ENCODE measurements at places on chromosomes 13 and 19.

- DNase-seq, result no peak
Measured at GRCh38 chr13:84607261-84608013, 725.2 kb upstream of the SLITRK1 start.

DNA sequence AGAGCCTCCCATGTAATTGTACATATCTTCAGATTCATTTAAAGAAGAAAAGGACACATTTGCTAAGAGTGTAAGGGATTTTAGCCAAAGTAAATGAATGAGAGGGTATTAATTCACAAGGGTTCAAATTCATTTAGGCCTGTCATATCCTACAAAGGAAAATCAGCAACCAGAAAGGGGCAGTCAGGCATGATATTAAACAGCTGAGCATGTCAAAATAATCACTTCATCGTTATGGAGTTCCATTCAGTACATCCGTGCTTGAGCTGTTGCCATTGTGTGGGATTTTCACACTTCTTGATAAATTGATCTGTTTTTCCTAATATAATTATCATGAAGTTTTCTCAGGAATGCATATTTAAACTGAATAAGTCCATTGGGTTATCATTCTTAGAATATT is 567.1 kb downstream of the GPC5 start:
- DNase-seq, result no peak

DNA sequence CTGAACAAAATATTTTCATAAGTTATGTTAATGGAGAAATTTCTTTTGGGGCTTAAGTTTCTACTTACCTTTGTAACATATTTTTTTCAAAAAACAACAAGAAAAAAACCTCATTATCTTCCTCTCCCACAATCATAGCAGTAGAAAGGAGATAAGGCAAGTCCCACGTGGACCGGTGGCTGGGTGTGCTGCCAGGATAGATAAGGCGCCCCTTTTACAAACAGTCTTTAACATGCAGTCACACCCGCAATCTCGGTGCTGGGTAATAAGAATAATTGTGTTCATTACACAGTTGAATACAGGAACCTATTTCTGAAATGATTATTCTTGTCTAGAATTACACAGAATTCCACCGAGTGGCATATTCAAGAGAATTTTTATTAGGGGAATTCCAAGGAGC is 1202.3 kb downstream of the UQCRFS1 start:
- DNase-seq, result no peak

GRCh38 chr19:34888091-34888490 is 38.6 kb upstream of the ZNF30 start:
- peak; percentile 98 for DNase-seq

- no peak for DNase-seq
Measured at GRCh38 chr13:111866731-111867245, 200.2 kb upstream of the SOX1 start.

DNA sequence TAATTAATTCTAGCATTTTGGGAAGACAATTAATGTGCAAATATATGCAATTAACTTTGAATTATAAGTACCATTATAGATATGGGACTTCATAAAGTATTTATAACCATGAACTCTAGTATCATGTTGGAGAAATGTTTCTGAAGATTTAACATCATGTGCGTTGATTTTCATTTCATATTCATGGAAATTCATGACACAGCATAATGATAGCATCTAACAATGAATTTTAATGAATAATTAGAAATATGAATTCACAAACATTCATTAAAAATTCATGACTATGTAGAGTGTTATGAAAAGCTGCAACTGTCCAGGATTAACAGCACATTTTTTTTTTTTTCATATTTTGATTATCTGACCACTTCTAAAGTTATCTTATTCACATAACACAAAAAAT is 70.1 kb upstream of the KLHL1 start:
- DNase-seq, result no peak

DNA sequence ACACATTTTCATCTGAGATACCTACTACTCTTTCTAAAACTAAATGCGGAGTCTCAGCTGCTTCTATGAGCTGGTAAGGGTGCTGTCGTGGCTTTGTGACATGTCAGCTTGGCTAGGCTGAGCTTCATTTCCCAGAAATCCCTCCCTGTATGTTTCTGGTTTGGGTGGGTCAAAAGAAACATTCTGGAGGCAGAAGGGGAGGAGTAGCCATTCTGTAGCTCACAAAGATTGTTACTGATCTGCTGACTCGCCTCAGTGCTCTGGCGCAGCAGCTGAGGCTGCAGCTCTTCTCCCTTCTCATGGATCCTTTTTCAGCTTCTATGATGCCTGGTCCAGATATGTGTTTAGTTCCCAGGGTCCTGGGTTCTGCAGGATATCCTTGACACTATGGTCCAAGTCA is 114.7 kb downstream of the RAP2A start:
- DNase-seq, result no peak

DNA sequence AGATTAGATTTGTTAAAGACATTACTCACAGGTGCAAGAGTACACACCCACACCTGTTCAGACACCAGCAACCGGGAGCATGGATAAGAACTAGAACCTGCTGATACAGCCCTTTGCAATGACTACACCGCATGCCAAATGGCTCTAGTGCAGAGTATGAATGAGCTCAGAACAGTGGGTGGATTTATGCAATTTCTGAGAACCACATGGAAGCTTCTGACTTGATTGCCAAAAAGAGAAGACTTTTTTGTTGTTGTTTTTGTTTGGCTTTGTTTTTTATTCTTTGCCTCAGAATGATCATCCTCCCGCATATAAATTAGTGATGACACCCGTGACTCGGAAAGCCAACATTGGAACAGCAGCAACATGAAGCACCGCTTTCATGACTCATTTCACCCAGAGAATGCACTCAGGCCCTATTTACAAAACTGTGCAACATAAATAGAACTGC is 77.4 kb upstream of the LRCH1 start:
- DNase-seq, result no peak

DNA sequence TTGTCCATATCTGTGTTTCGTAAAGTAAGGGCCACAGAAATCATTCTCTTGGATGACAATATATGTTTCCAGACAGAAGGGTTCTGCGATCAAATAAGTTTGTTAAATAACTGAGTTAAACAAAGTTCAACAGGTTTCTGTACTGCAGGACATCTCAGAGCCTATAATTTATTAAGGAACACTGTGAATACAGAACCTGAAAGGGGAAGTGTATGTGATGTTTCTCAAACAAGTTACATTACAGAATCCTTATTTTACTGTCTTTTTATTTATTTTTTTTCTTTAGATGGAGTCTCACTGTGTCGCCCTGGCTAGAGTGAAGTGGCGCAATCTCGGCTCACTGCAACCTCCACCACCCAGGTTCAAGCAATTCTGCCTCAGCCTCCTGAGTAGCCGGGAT is 55.4 kb upstream of the GTF2F2 start:
- DNase-seq, result no peak

GRCh38 chr19:43776286-43776685 is 4.5 kb downstream of the KCNN4 start:
- DNase-seq, result no peak

DNA sequence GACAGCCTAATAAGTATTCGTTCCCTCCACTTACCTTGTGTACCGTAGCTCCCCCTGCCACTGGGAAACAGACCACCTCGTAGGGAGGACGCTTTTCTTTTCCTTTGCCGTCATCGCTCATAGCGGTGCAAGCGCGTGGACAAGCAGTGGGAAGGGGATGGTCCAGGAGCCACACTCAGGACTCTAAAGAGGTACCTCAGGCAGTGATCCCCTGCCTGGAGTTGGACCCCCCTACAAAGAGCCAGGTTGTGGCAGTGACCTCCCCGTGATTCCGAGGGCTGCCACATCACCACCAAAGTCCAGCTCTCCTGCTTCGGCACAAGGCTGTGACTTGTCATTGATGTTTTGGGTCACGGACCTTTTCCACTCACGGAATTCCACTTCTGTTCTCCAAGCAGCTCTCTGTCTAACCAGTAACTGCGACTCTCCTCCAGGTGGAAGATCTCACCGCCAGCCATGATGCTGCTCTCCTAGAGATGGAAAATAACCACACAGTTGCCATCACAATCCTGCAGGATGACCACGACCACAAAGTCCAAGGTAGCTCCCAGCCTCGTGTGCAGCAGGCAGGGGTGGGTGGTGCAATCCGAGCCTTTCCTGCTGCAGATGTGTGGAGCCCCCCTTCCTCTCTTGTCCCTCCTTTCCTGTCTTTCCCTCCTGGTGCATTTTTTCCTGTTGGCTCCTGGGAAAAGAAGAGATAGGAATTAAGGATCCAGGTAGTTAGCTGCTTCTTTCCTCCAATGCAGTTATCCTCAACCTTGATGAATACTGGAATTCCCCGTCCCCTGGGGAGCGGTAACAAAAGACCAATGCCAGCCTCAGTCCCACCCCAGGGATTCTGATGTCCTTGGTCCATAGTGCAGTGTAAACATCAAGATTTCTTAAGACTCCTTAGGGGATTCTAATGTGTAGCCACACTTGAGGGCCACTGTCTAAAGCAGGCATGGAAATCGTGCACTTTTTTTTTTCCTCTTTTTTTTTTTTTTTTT is 107.7 kb downstream of the SLC7A1 start:
- no peak for DNase-seq

DNA sequence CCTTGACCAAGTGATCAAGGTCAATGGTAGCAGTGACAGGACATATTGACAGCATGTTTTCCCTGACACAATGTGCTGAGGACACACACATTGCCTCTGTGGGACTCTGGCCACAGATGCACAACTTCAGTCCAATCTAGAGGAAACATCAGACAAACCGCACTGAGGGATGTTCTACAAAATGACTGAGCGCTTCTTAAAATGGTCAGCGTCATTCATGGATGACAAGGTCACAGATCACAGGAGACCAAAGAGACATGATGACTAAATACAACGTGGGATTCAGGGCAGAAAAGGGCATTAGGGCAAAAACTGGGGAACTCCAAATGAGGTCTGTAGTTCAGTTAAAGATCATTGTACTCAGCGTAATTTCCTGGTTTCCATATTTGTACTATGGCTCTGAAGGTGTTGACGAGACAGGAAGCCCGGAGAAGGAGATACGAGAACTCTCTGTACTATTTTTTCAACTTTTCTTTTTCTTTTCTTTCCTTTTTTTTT is 20.6 kb downstream of the PBX4 start:
- no peak for DNase-seq

DNA sequence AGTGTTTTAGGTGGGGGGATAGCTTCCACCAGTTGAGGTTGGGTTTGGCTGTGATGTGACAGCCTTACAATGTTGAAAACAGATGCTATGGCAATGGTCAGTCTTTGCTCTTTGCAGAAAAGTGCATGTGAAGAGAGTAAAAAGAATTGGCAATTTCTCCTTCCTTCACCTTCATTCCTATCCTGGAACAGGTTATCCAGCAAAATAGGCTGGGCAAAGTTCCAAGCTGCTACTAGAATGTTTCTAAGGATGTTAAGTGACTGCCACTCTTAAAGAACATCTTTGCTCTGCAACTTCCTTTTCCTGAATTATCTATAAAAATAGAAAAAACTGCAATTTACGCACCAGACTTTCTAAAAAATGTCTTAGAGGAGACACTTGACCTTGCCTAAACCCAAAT is 50.1 kb upstream of the MYCBP2 start:
- DNase-seq, result no peak

GRCh38 chr13:112870051-112870331 is 99.0 kb upstream of the MCF2L start:
- DNase-seq, result no peak

DNA sequence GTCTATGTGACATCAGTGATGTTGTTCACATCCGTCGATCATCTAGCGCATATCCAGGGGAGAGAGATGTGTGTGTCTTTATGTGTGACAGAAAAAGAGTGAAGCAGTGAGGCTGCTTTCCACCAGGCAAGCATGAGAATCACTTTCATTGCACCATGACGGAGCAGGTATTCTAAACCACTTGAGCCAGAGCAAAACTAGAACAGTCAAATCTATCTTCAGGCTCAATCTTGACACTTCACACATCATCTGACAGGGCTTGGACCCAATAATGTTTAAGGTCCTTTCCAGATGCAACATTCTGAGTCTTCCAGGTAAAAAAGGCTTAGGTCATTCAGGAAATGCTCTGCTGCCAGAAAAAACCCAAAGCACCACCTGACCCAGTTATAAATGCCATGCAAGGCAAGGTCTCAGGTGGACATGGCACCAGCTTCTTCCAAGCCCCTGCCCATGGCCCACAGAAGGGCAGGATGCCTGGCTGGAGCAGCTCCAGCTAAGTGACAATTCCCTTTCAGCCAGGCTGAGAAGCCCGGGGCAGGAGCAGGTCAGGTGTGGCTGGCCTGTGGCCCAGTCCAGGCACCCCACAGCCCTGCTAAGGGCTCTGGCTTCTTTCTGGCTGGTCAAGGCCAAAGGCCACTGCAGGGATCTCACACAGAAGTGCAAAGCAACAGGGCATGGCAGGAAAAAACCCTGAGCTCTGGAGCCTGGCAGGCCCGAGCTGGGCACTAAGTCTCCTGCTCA is 5.0 kb downstream of the ELAVL1 start:
- no peak for DNase-seq

DNA sequence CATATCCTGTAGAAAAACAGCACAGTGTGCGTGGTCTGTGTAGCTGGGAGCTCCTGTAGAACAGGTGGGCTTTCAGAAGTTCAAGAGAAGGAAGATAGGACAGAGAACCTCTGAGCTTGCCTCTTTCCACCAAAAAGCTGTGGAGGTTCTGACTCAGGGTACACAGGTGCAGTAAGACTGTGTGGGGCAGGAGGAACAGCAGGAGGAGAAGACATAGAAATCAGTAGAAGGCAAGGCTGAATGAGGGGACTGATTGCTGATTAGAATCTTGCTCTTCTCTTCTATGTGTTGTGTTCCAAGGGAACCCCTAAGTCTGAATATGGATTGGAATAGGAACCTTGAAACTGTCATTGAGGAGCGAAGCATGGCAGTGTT is 122.7 kb downstream of the AKAP11 start:
- no peak for DNase-seq

DNA sequence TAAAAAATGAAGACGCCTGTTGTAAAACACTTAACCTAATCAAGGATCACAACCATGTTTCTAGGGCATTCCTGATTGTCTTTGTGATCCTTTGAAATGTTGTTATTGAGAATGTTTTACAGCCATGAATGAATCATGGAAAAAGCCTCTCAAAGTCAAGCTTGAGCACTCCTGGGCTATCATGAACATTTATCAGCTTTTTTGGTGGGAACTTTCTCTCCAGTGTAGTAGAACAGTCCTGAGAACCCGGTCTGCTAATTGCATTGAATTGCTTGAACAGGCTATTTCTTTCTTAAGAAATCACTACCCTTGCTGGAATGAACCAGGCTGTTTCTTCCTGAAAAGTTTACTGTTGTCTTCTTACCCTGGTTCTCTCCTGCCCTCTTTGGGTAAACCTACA is 516.5 kb downstream of the FGF9 start:
- no peak for DNase-seq

- DNase-seq, result no peak
Measured at GRCh38 chr19:28862238-28862637, 350.7 kb downstream of the UQCRFS1 start.
